ENCODE measurements at places on chromosomes 6 and 20. TPM values are rescaled to one million over a fixed set of nuclear protein-coding genes. Genes with fewer than 3 reads are reported as not detected.

CCN6 gene
- not detected for polyA plus RNA-seq

- H3K27me3 ChIP-seq, result no peaks in the 10 kb centered on the region
- no peak overlapping the region for H3K4me3 ChIP-seq
Measured at GRCh38 chr6:131281471-131282270, 146.4 kb downstream of the AKAP7 start.

- no peaks in the 10 kb centered on the region for H3K36me3 ChIP-seq
- DNase-seq, result no peak
- H3K27me3 ChIP-seq, result no peaks in the 10 kb centered on the region
Measured at GRCh38 chr20:58930496-58930895, 50.6 kb upstream of the NELFCD start.

CST4 gene
- polyA plus RNA-seq, result not detected

BPI gene
- 0.27 TPM for polyA plus RNA-seq

DNA sequence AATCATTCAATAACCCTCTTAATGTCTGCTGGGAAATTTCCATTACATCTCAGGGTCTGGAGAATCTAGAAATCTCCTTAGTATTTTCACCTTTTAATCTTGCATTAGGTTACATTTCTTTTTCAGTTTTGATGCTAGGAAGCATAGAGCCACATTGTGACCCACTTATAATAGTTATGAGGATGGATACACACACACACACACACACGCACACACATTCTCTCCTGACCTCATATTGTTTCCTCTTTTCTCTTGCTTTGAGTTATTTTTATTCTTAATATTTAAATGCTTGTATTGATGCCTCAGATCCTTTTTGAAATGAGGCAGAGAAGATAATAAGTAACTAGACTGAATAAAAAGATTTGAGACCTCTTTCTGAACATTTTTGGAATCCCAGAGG is 128.4 kb downstream of the KLHL32 start:
- no peak overlapping the region for H3K27ac ChIP-seq
- no peak overlapping the region for H3K4me3 ChIP-seq
- no peaks in the 10 kb centered on the region for H3K4me1 ChIP-seq
- H3K36me3 ChIP-seq, result no peaks in the 10 kb centered on the region
- no peak for DNase-seq

- H3K4me3 ChIP-seq, result no peak overlapping the region
- DNase-seq, result no peak
- no peaks in the 10 kb centered on the region for H3K4me1 ChIP-seq
- H3K27me3 ChIP-seq, result no peaks in the 10 kb centered on the region
- H3K27ac ChIP-seq, result no peak overlapping the region
Measured at GRCh38 chr6:168648240-168649125, 207.5 kb downstream of the SMOC2 start.

XKR7 gene
- polyA plus RNA-seq, result 0.21 TPM

DNA sequence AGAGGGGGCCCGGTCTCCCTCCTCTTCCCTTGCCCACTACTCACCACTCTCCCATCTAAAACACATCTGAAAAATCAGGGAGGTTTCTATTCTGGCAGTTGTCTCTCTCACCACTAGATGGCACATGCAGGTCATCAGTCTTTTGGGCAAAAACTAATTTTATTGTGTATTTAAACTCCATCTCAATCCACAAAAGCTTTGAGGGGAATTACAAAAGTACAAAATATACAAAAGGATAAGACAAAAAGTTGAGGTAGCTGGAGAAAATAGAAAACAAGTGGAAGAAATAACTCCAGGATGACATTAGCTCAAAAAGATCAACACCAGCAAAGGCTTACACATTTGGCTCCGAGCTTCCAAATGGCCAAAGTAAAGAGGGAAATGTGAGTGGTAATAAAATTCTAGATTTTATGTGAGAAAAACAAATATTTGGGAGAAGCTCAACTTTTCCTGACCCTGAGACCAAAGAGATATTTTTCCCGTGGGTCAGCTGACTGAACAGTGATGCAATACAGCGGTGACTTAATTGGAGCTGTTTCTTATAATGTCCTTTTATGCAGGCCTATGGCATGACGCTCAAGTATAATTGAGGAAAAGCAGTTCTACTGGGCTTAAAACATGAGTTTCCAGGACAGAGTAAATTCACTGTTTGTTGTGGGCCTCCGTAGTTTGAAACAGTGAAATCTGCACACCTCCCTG is 79.8 kb upstream of the CHD6 start:
- no peak overlapping the region for H3K4me3 ChIP-seq
- no peaks in the 10 kb centered on the region for H3K27me3 ChIP-seq
- peak; percentile 24 for DNase-seq
- H3K27ac ChIP-seq, result no peak overlapping the region

DNA sequence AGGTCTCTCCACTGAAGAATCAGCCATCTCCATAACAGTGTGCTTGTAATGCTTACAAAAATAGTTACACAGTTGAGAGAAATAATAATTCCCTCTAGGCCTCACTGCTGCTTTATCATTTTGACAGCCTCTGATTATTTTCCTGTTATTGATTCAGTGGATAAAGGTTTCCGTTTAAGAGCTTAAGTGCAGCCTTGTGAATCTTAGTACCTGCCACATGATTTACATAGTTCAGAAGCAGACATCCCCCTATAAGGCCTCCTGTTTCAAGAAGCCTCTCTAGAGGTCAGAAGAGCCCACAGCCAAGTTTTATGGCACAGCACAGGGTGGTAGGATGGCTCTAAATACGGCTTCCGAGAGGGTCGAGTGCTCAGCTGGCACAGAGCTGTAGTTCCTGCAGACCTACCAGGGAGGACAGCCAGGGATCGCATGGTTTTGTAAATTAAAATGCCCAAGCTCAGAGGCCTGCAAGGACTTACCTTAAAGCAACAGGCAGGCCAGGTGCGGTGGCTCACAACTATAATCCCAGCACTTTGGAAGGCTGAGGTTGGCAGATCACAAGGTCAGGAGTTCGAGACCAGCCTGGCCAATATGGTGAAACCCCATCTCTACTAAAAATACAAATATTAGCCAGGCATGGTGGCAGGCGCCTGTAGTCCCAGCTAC is 17.6 kb upstream of the PYGB start:
- no peaks in the 10 kb centered on the region for H3K27me3 ChIP-seq
- H3K27ac ChIP-seq, result no peak overlapping the region
- no peak overlapping the region for H3K4me3 ChIP-seq

KCNQ2 gene
- 0.27 TPM for polyA plus RNA-seq

DNA sequence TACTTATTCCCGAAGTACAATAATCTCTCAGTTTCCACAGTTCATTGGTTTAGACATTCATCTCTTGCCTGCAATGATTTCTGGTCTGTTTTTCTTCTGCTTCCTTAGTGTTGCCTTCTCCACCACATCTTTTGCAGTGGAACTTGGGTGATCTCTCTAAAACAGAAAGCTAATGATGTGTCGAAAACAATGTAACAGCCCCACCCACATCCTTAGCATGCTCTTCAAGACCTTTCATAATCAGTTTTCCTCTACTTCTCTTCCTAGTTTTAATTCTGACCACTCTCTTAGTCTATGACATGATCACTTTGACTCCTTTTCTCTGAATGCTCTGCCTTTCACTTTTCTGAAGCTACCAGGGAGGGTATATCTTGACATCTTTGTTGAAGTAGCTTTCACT is 1007.9 kb upstream of the CITED2 start:
- H3K4me3 ChIP-seq, result no peak overlapping the region
- H3K27ac ChIP-seq, result no peak overlapping the region
- H3K4me1 ChIP-seq, result no peaks in the 10 kb centered on the region
- no peaks in the 10 kb centered on the region for H3K36me3 ChIP-seq
- H3K27me3 ChIP-seq, result no peaks in the 10 kb centered on the region
- DNase-seq, result no peak

GRCh38 chr6:13648850-13649249 is 33.7 kb downstream of the NOL7 start:
- no peak overlapping the region for H3K4me3 ChIP-seq
- H3K4me1 ChIP-seq, result no peaks in the 10 kb centered on the region
- no peaks in the 10 kb centered on the region for H3K27me3 ChIP-seq
